ENCODE measurements at places on chromosomes 2 and 18.

GRCh38 chr2:159225025-159226016 is 61.2 kb downstream of the WDSUB1 start:
- DNase-seq, result no peak

- DNase-seq, result no peak
These were observed 50.4 kb downstream of the CYP26B1 start for GRCh38 chr2:72097276-72097675.

DNA sequence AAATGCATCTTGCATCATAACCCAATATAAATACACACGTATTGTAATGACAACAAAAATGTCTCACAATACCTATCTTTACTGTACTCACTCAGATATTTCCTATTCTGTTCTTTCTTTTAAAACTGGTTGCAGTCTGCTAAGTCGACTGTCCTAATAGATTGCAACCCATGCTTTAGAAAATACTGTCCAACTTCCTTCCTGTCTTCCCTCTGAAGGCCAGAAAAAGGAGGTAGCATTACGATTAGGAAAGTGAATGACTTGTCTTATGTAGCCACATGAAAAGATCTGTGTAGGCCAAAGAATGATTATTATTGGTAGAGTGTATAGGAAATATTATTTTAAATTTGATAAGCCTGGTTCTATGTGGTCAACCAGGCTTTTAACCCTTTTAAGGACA is 134.1 kb downstream of the FAM210A start:
- DNase-seq, result no peak

- DNase-seq, result no peak
These were observed 73.8 kb downstream of the ZNF385B start for GRCh38 chr2:179787601-179788000.

- DNase-seq, result no peak
These were observed 1654.2 kb upstream of the SLC39A10 start for GRCh38 chr2:194002699-194003368.

DNA sequence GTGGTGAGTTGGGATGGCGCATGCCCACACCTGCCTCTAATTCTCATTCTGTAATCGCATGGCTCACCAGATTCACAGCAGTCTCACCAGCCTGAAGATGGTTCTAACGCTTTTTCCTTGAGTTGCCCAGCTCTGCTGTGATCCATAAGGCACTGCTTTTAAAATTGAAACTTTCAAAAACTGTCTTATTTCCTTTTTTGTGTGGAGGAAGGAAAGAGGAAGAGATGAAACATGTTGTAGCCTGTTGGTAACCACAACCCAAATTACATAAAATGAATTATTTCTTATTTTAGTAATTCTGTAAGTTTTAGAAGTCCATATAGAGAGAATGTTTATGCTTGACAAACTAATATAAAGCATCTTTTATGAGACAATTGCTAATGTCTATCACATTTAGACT is 165.4 kb downstream of the RBM43 start:
- no peak for DNase-seq

- no peak for DNase-seq
These were observed 67.5 kb downstream of the RMDN2 start for GRCh38 chr2:37992601-37993000.

- DNase-seq, result no peak
These were observed 324.8 kb downstream of the ARHGAP15 start for GRCh38 chr2:143453981-143454511.

- DNase-seq, result no peak
These were observed 36.4 kb downstream of the EMILIN2 start for GRCh38 chr18:2883076-2883735.

GRCh38 chr18:57533006-57533867 is 53.3 kb downstream of the FECH start:
- DNase-seq, result no peak

- DNase-seq, result no peak
These were observed 96.5 kb downstream of the PKP4 start for GRCh38 chr2:158553257-158553656.

DNA sequence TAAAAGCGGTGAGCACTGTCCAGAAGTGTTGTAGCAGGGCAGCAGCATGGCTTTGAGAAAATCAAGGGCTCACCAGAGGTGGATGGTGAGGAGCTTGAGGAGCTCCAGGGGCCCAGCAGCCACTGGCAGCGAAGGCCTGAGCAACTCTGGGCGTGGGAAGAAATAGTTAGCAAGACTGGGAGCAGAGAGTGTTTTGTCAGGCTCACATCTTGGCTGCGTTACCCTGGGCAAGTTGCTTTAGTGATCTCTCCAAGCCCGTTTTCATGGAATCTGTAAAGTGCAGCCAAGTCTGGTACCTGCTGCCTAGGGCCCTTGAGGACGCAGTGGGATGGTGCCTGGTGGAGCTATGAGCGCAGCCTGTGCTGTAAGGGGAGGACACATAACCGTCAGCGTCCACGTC is 78.3 kb downstream of the SH3BP4 start:
- no peak for DNase-seq

GRCh38 chr2:233803994-233804393 is 25.9 kb downstream of the MROH2A start:
- no peak for DNase-seq

GRCh38 chr2:200255549-200255948 is 50.9 kb upstream of the SPATS2L start:
- no peak for DNase-seq

DNA sequence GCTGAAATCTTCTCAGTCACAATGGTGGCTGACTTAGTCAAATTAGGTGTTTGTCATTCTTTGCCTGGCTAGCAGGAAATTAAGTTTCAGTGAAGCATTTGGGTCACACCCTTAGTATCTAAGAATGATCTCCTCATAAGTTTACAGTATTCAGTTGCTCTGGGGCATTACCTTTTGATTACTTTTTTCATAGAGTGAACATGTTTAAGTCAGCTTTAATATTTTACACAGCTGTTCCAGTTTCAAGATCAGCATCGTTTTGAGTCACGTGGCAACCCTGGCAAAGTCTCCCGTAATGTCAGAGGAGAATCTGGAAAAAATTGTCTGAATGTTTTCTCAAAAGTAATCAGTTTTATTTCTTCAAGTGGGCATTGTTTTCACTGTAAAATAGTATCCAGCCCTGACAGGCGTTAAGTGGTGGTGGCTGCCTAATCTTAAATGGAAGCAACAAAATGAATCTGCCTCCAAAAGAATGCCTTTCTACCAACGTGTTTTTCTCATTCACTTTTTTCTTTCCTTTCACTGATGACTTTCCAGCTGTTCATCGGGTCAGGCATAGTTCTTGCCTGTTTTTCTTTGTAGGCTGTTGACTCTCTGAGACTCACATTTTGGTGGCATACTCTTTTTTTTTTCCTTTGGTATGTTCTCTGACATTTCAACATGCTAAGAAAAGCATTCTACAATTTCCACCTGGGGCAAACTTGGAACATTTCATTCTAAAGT is 319.6 kb upstream of the TCF4 start:
- no peak for DNase-seq

DNA sequence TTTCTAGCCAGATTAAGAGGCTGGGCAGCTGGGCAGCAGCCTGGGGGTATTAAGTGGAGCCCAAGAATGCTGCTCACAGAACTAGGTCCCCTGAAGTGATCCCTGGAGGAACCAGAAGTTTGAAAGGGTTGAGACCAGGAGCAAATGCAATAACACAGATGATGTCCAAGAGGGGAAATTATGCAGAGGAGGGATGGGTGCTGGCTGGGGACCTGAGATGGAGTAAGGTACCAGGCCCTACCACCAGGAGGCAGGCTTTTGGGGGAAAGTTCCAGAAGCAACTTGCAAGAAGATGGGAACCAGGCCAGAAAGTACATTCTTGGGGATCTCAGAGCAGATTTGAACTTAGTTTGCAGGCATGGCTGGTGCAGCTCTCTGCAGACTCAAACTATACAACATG is 175.1 kb downstream of the NCK2 start:
- DNase-seq, result peak; percentile 62

- DNase-seq, result no peak
These were observed 9.9 kb downstream of the GLI2 start for GRCh38 chr2:120745420-120746111.

- DNase-seq, result no peak
These were observed 138.4 kb upstream of the MYO3B start for GRCh38 chr2:170039401-170040172.

DNA sequence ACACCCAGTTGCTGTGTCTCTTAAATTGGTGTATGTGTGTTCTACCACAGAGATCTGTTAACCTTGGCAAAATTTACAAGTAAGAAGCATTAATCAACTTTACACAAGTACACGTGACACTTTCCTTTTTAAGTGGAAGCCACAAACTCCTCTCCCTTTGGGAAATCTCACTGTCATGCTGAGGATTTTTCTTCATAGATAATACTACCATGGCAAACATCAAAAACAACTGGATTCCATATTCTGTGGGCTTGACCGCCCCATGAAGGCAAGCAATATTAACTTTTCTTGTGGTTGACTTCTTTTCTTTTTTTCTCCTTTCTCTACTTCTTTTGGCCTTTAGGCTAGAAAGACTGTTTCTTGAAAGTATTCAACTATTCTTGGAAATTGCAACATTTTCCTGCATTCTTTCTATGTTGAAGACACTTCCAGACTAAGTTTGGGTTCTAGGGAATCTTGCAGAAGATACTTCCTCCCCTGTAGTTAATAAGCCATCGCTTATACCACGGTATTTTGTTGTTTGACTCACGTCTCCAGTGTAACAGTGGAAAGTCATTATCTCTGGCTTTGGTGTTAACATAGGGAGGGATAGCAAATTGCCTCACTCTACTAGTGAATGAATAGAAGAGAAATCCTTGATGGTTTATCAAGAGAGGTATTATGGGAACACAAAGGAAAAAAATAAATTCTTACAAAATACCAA is 79.5 kb downstream of the SLC8A1 start:
- no peak for DNase-seq

DNA sequence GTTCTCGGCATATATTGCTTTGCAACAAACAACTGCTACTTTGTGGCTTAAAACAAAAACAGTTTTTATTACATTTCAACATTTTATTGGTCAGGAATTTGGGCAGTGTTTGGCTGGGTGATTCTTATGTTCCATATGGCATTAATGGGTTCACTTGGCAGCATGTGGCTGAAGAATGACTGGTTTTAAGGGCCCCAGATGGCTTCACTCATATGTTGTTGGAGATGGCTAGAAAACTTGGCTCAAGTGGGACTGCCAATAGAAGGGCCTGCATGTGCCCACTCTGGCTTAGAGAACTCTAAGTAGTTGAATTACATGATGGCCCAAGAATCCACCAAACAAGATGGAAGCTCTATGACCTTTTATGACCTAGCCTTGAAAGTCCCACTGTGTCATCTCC is 86.1 kb downstream of the FASTKD2 start:
- no peak for DNase-seq

- no peak for DNase-seq
These were observed 10.1 kb downstream of the RND3 start for GRCh38 chr2:150477347-150477746.

- no peak for DNase-seq
These were observed 6.0 kb downstream of the SPEG start for GRCh38 chr2:219440388-219441256.

- no peak for DNase-seq
These were observed 11.8 kb downstream of the LAMA3 start for GRCh38 chr18:23701017-23701416.

- DNase-seq, result no peak
These were observed 557 bp upstream of the GREB1L start for GRCh38 chr18:21241301-21242048.

DNA sequence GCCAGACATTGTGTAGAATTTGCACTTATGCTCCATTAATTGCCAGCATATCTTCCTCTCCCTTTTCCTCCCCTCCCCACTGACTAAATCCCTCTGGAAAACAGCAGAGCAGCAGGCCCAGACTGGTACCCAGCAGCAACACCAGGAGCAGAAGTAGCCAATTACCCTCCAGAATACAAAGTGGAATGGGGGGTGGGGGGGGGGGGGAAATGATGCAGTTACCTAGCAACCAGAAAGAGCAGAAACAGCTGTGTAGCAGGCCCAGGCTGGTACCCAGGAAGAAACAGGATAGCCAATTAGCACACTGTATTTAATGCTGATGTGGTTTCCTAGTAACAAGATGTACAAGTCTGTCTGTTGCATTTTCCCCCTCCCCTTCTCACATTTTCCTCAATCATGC is 52.3 kb downstream of the KLF7 start:
- DNase-seq, result no peak

GRCh38 chr2:128797937-128798336 is 479.3 kb upstream of the HS6ST1 start:
- no peak for DNase-seq

DNA sequence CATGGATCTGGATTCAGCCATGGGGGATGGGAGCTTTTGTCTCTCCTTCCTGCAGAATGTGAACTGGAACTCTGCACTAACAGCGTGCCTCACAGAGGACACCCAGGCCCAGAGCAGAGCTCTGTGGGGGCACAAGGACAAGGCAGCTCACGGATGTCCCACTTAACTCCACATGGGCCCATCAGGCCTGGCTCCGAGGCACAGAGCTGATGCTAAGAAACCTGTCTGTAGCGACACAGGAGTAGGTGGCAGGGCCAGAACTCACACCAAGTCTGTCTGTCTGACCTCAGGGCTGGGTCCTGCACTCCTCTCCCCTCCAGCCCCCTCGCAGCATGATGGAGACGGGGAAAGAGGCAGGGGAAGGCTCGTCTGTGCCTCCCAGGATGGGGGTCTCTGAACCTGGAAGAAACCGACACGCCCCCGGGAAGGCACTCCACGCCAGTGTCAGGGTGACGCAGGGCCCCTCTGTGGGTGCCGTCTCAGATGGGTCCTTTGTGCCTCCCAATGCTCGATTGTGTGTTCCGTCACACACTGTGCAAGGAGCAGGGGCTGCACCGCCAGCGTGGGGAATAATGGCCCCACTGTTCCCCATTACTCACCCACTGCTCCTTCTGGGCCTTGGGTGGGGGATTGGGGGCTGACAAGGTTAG is 36.6 kb downstream of the FAM178B start:
- DNase-seq, result no peak

DNA sequence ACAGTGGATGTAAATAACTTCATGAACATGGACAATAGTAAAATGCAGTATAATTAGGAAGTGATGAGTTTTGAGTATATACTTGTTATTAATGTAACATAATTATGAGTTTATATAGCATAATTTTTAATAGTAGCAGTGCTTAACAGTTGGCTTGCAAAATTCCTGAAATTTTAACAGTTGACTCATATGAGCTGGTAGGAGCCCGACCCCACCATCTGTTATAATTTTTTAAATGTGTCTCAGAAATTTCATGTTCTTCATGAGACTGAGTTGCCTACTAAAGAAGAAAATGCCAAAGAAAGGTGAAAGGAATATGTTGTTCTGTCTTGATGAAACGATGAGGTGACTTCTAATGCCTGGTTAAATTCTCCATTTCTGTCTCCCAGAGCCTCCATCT is 62.6 kb downstream of the ITGB1BP1 start:
- no peak for DNase-seq

Data from HCT116 (cell line).